Stromal cell of bone marrow (primary cell): ENCODE measurements at places on chromosomes 2 and 18.

DNA sequence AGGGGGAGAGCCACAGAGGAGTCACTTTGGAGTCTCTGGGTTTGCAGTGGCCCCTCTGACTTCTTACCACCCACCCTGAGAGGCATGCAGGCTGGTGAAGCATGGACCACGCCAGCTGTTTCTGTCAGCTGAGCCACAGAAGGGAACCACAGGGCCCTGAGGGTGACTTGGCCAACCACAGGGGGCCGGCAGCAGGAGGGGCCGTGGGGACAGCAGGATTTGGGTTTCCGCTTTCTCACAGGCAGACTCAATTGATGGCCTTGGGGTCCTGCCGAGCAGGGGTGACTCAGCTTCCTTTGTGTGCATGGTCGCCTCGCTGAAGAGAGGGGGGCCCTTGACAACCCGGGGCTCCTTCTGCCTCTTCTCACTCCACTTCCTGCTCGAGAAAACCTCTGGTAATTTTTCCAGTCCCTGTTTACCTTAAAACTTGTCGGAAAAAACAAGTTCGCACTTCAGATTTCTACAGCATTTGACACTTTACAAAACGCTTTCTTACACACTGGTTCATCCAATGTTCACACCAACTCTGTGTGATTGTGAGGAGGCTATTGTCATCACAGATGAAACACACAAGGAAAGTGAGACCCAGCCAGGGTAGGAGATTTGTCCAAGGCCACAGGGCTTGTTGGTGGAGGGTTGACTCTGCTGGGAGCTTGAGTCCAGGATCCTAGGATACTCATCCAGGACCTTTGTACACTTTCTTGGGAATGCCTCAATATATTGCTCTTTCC, 311.2 kb downstream of the LPIN1 start:
- DNase-seq: no peak

- no peak for DNase-seq
These were observed 184.6 kb upstream of the BOD1L2 start for GRCh38 chr18:56962322-56962721.

DNA sequence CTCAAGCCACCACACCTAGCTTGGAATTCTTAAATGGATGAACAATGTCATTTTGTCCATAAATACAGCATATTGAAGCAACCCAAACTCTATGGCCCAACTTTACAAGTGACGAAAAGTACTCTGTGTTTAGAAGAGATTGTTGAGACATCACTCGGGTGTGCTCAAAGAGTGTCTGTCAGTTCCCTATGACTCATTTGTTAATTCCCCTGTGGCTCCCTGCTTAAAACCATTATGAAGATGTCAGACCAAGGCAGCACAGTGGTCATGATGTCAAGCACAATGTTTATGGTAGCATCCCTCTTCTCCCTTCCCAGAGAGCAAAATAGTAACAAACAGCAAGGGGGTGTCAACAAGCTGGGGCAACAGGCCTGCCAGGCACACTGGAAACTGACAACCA, 3.0 kb downstream of the LYG1 start:
- peak; percentile 28 for DNase-seq

DNA sequence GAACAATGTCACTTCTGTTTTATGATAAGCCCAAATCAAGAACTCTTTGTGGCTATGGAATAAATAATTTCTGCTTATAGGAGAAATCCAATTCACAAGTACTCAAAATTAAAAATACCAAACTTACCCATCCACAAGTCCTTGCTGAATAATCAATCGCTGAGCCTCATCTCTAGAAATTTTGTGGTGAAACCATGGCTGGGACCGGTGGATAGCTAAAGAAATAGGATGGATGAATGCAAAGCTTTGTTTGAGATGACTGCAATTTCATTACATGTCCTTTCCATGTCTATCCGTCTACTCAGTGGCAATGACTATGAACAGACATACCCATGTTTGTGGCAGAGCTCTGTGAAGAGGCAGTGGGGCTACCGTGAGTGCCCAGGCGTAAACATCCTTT, 124.4 kb downstream of the GRB14 start:
- no peak for DNase-seq

GRCh38 chr2:216074794-216075193, 6.8 kb downstream of the PECR start:
- DNase-seq: no peak

DNA sequence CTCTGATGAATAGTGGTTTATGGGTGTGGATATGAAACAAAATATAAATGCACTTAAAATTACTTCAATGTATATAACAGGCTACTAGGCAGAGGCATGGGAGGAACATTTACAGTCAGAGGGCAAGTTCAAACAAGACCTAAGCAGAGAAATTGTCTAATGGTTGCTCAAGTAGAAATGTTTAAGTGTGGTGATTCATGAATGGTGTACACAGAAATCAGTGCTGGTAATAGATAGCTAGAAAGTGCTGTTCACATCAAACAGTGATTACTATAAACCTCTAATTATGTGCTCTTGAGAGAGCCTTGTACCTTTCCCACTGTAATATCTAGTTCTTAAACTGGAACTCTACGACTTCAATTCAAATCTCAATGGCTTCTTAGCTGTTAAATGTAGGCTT, 485.1 kb downstream of the NRXN1 start:
- no peak for DNase-seq

DNA sequence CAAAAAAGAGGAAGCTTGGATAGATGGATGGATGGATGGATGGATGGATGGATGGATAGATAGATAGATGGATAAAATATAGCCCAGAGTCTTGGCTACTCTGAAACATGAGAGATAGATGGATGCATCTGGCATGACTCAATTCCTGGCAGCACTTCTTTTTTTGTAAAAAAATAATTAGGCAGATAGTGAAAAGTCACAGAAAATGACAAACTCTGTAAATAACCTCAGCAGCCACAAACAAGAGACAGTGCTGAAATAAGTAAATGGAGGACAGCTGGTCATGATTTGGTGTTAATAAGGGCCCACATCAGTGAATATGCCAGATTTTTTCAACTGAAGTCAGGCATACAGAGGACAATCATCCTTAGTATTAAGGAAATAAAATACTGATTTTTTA, 585.0 kb upstream of the GCFC2 start:
- no peak for DNase-seq
